ENCODE measurements at places on chromosomes 6 and 20. TPM values are rescaled to one million over a fixed set of nuclear protein-coding genes. Genes with fewer than 3 reads are reported as not detected.

Gene ATP5F1E
- total RNA-seq = 125 TPM

Gene PCK1
- 0.73 TPM for total RNA-seq

Gene IL20RA
- not detected for total RNA-seq

Gene SEL1L2
- total RNA-seq = not detected

Gene KCNK15
- total RNA-seq = 0.38 TPM

Gene CCN2
- 0.40 TPM for total RNA-seq

Gene SCAF8
- total RNA-seq = 38.6 TPM

Gene NCR2
- not detected for total RNA-seq

Gene TOX2
- not detected for total RNA-seq

Gene CASP8AP2
- total RNA-seq = 19.1 TPM

Gene IER3
- 24.1 TPM for total RNA-seq

Gene CPNE5
- 0.47 TPM for total RNA-seq

Gene ZSCAN23
- 0.22 TPM for total RNA-seq

Gene CALHM4
- total RNA-seq = not detected

Gene CAGE1
- total RNA-seq = 0.11 TPM

Gene NHLRC1
- not detected for total RNA-seq

Gene SPATA25
- 0.95 TPM for total RNA-seq

Gene LCA5
- total RNA-seq = 2.2 TPM

Gene PLCB4
- total RNA-seq = 0.73 TPM

Gene TINAG
- total RNA-seq = not detected

Gene SLC17A3
- total RNA-seq = not detected

Gene RNF8
- total RNA-seq = 28.5 TPM

Gene SLC35D3
- not detected for total RNA-seq

Gene ID1
- total RNA-seq = 167 TPM

Gene GINS1
- total RNA-seq = 31.8 TPM

Gene MAS1L
- total RNA-seq = not detected

Gene HAO1
- total RNA-seq = not detected

Gene HLA-DRB5
- not detected for total RNA-seq

Gene TUBB2B
- 5.8 TPM for total RNA-seq

Gene TRIM31
- not detected for total RNA-seq

Gene EFCAB8
- total RNA-seq = not detected

Gene SLC44A4
- total RNA-seq = 18.6 TPM

Gene SOX18
- 20.4 TPM for total RNA-seq

Gene PCSK2
- 0.07 TPM for total RNA-seq

Measured in K562 (cell line).